ENCODE measurements at places on chromosomes 12 and 14.

DNA sequence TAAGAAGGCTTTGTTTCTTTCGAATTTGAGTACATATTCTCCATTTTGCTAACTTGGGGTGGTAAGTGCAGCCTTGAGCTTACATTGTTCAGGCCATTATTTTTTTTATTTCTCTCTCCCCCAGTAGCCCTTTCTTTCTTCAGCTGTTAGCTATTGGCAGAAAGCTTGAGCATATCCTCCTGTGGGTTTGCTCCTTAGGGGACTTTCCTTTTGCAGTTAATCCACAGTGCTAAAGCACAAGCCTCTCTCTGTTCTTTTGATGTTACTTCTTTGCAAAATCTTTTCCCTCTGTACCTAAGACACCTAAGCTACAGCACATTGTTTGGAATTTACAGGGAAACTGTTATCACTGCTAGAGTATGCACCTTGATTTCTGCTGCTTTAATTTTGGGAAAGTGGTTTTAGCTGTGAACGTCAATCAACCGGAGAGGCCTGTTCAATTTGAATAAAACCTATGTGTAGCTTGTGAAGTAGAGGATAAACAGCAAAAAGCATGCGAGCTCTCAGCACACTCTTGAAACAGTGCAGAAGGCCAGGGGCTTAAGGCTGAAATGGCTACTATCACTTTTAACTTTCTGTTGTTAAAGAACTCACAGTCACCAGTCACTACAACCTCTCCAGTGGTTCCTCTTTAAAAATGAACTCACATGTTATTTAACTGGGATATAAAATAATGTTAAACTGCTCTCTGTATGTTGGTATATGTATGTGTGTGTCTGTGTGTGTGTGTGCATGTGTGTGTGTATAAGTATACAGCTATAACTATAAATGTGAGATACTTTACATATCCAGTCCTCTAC lies 139.2 kb downstream of the PDZRN4 start:
- no peak for DNase-seq

GRCh38 chr14:52032204-52032801 lies 36.6 kb downstream of the NID2 start:
- no peak for DNase-seq

DNA sequence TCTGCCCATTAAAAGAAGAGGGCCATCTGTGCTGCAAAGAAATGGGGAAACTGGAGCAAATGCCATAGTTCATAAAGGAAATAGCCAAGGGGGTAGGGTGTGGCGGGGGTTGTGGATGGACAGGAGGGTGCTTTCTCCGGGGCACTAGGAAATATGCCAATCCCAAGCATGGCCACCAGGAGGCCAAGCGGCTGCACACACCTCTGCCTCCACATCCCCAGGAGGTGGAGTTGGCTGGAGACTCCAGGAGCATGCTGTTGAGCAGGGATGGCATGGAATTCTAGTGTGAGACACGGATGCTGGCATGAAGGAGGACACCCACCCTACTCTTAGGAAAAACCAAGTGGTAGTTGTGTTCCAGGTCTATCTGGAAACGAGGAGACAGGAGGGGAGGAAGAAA lies 25.2 kb downstream of the NID2 start:
- DNase-seq = peak; percentile 26

DNA sequence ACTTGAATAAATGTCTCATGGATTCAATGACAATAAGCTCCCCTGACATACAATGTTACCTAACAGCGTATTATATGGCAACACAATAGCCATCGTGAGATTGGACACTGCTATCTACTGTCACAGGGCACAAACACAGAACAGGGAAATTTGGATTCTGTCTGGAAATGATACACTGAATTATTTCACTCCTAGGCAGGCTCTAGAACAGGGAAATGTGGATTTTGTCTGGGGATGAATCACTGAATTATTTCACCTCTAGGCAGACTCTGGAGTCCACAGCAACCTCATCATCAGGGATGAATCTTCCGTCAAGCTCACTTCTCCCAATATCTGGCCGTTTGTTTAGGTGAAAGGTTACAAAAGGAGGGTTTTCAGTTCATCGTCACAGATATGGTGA lies 288.8 kb downstream of the TMEM132D start:
- no peak for DNase-seq

- DNase-seq = no peak
Observed at GRCh38 chr14:104680056-104680805, 9.2 kb upstream of the INF2 start.

- no peak for DNase-seq
Observed at GRCh38 chr12:6343518-6343917, 1.6 kb upstream of the TNFRSF1A start.

GRCh38 chr12:91818227-91819131 lies 327.2 kb downstream of the BTG1 start:
- DNase-seq = no peak

DNA sequence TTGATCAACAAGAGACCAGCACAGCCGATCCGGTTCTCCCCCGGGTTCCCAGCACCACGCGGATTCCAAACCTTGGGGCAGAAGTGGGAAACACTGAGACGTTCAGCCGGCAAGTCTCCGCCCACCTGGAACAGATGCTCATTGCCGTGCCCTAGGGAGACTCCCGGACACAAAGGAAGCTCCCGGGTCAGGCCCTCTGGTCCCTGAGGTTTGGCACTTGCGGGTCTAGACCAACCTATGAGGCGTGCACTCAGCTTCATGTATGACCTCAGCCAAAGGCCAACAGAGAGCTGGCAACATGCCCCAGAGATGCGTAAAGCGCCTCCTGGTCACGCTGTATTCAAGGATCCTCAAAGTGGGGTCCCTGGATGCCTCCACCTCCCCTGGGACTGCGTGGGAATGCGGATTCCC lies 2.5 kb downstream of the RIMBP2 start:
- DNase-seq = no peak

GRCh38 chr12:14284184-14284722 lies 81.2 kb upstream of the ATF7IP start:
- DNase-seq = no peak

DNA sequence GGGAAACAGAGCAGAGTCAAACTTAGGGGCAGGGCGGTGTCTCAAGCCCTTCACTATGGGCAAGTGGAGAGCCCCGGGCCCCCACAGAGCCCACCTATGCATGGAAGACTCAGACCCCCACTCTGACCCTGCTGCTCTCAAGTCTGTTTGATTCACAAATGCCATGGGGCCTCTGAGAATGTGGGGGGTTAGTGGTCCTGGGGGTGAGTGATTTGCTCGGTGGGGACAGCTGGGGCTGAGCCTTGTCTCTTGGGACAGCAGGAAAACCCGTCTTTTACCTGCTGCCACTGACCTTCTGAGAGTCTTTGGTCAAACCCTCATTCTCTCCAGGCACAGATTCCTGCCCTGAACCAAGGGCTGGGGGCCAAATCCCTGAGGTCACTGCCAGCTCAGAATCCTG lies 201.0 kb upstream of the RTL1 start:
- DNase-seq = no peak

- DNase-seq = no peak
Observed at GRCh38 chr14:45990252-45990651, 661.3 kb downstream of the RPL10L start.

- DNase-seq = no peak
Observed at GRCh38 chr14:68606176-68606575, 186.7 kb downstream of the ZFP36L1 start.

DNA sequence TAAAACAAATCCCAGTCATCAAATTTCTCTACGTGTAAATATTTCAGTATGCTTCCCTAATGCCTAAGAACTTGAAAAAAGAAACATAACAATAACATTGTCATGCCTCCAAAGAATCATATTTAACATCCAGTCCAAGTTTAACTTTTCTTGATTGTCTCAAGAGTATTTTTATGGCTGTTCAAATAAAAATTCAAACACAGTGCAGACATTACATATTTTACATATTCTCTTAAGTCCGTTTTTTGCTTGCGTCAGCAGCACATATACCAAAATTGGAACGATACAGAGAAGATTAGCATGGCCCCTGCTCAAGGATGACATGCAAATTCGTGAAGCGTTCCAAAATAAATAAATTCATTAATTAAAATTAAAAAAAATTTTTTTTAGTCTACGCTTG lies 23.3 kb upstream of the EEA1 start:
- DNase-seq = no peak

DNA sequence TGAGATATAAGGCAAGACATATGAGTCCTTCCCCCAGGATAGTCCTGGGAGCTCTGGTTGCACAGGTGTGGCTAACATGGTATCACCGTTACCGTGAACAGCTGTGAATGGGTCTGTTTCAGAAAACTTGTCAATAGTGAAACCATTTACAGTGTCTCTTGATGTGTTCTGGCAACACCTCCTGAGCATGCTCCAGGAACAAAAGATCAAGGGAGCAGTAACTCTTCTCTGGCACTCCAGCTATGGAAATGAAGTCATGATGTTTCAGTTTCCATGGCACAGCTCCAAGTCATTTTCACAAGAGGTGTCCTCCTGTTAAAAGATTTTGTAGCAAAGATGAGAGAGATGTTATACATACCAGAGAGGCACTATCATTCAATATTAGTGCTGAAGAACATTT lies 253.7 kb downstream of the SNAPC1 start:
- no peak for DNase-seq

DNA sequence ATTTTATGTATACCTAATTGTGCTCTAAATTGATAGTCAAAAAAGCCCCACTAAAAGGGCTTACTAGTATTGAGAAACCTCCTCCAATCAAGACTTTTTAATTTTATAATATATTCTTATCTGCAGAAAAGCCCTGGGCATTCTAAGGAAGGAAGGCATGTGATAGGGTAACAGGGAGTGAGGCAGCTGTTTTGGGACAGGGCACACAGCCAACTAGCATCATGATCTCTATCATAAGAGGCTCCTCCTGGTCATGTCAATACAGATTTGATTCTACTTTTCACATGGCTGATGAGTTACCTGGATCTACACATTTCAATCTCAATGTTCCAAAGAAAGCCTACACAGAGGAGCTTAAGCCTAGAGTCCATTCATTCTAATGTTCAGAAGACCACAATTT lies 9.1 kb downstream of the ADAM20 start:
- DNase-seq = no peak

DNA sequence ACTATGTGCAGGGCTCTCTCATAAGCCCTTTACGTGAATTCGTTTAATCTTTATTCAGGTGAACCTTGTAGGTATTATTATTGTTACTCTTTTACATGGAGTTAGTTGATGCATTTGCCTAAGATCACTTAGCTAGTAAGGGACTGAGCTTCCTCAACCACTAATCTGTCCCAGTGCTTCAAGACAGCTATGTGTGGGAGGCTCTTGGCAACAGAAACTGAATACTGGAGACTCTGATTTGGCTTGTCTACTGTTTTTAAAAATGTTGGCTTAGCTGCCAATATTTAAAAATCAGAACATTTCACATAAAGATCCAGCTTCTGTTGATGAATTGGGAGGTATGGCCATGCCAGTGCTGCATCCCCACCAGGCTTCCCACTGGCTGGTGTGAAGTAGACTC lies 6.8 kb downstream of the KNTC1 start:
- DNase-seq = no peak

DNA sequence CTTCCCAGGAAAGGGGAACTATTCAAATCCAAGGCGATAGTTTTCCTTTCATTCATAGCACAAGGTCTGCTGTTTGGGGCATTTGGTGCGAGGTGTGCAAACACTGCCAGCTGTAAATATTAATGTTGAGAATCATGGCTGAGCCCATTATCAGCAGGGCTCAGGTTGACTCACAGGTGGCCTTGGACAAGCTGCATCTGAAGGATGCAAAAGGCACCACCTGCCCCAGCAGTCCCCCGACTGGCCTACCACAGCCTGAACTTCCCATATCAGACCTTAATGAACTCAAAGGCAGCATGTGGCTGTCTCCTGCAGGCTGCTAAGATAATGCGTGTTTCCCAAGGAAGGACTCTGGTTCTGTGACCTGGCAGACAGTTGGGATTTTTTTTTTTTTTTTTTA lies 93.3 kb upstream of the MAP1LC3B2 start:
- DNase-seq = no peak

GRCh38 chr12:103279444-103279843 lies 216.3 kb downstream of the C12orf42 start:
- DNase-seq = peak; percentile 65

- no peak for DNase-seq
Observed at GRCh38 chr12:114834621-114835020, 150.6 kb upstream of the TBX3 start.

DNA sequence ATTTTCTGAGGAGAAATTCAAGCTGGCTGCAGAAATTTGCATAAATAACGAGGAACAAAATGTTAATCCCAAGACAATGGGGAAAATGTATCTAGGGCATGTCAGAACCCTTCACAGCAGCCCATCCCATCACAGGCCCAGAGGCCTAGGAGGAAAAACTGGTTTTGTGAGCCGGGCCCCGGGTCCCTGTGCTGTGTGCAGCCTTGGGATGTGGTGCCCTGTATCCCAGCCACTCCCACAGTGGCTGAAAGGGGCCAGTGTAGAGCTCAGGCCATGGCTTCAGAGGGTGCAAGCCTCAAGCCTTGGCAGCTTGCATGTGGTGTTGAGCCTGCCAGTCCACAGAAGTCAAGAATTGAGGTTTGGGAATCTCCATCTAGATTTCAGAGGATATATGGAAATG lies 57.7 kb downstream of the NPAS3 start:
- DNase-seq = no peak

DNA sequence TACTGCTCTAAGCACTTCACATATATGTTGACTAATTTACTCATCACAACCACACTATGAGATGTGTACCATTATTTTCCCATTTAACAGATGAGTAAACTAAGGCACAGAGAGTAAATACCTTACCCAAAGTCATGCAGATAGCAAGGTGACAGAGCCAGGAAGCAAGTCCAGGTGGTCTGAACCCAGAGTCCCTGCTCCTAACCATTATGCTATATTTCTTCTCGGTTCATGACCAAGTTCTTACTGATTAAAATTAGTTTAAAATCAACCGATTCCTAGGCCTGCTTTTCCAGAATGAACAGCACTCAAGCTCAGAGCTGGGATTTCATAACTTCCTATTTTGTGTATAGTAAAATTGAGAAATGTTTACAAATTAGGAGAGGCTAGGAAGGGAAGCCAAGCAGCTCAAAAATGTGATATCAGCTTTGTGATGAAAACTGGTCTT lies 85.5 kb upstream of the EGLN3 start:
- DNase-seq = no peak

- DNase-seq = no peak
Observed at GRCh38 chr14:23577004-23577681, 1.4 kb downstream of the JPH4 start.

DNA sequence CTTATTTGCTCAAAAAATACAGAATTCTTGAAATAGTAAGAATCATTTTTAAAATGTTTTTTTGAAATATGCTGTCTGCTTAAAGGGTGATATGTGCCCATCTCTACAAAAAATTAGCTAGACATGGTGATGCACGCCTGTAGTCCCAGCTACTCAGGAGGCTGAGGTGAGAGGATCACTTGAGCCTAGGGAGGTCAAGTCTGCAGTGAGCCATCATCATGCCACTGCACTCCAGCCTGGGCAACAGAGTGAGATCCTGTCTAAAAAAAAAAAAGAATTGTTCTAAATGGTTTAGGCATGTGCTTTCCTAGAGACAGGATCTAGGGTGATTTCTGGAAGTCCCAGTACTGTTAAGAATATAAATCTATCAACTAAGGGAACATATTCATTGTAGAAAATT lies 75.6 kb upstream of the HECTD1 start:
- no peak for DNase-seq

GRCh38 chr12:70849265-70849960 lies 71.1 kb downstream of the PTPRR start:
- DNase-seq = no peak

Data from T-helper 1 cell (primary cell).